ENCODE measurements at places on chromosomes 2 and 18.

- no peak for DNase-seq
- H3K36me3 ChIP-seq: no peaks in the 10 kb centered on the region
- H3K27ac ChIP-seq: no peak overlapping the region
- H3K27me3 ChIP-seq: no peaks in the 10 kb centered on the region
- H3K4me3 ChIP-seq: no peak overlapping the region
- H3K4me1 ChIP-seq: no peaks in the 10 kb centered on the region
Measured at GRCh38 chr2:229003256-229003655, 267.8 kb downstream of the PID1 start.

GRCh38 chr2:57941816-57942215 is 104.8 kb upstream of the VRK2 start:
- H3K27ac ChIP-seq: no peak overlapping the region
- no peak overlapping the region for H3K4me3 ChIP-seq
- no peaks in the 10 kb centered on the region for H3K36me3 ChIP-seq
- no peaks in the 10 kb centered on the region for H3K4me1 ChIP-seq
- H3K27me3 ChIP-seq: no peaks in the 10 kb centered on the region

- H3K4me3 ChIP-seq: no peak overlapping the region
- H3K27ac ChIP-seq: no peak overlapping the region
- no peak for DNase-seq
- H3K4me1 ChIP-seq: no peaks in the 10 kb centered on the region
Measured at GRCh38 chr2:186653511-186653910, 40.3 kb upstream of the FAM171B start.

DNA sequence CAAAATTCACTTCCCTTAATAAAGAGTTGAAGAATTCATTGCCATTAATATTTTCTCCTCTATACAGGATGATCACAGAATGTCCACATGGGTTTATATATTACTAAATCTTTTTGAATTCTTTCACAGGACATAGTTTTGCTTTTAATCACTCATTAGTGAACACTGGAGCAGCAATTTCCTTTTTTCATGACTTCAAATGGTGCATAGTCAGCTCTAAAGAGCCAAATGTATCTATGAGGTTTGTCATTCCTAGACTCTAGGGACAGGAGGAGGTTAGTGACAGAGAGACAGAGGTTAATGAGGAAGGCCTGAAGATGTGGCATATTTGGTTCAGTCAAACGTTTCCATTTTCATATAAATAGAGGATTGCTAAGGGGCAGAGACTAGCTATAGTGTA is 111.8 kb downstream of the FSHR start:
- H3K4me1 ChIP-seq: peaks cover 6% of the 10 kb centered on the region
- no peak for DNase-seq
- H3K4me3 ChIP-seq: no peak overlapping the region
- no peaks in the 10 kb centered on the region for H3K36me3 ChIP-seq

DNA sequence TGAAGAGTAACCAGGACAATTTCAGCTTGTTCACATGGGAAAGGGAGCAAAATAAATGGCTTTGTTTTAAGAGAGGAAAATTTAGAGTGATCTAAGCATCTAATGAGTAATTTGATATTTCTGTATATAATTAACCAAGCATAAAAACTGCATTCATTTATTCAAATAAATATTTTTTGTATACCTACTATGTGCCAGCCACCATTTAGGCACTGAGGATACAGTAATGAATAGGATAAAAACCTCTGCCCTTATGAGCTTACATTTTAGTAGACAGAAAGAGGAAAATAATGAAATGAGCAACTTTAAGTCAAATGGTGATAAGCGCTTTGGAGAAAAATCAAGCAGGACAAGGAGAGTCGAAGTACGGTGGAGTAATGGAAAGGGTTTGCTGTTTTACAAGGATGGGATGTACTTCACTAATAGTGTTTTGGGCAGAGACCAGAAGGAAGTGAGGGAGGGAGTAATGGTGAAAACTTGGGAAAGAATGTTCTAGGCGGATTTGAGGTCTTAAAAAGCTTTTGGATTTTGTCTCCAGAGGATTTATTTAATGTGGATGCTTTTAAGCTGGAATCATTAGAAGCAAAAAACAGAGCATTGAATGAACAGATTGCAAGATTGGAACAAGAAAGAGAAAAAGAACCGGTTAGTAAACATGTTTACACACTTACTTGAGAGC is 17.4 kb downstream of the NDC80 start:
- H3K27me3 ChIP-seq: peaks cover 1% of the 10 kb centered on the region
- H3K27ac ChIP-seq: no peak overlapping the region
- H3K36me3 ChIP-seq: peaks cover 31% of the 10 kb centered on the region
- H3K4me3 ChIP-seq: no peak overlapping the region
- no peaks in the 10 kb centered on the region for H3K4me1 ChIP-seq

GRCh38 chr2:127609031-127609751 is 36.8 kb upstream of the GPR17 start:
- H3K4me3 ChIP-seq: no peak overlapping the region
- no peaks in the 10 kb centered on the region for H3K27me3 ChIP-seq
- H3K4me1 ChIP-seq: no peaks in the 10 kb centered on the region
- H3K27ac ChIP-seq: no peak overlapping the region
- H3K36me3 ChIP-seq: no peaks in the 10 kb centered on the region
- DNase-seq: no peak

GRCh38 chr2:212958757-212959295 is 192.6 kb downstream of the IKZF2 start:
- no peak overlapping the region for H3K4me3 ChIP-seq
- no peaks in the 10 kb centered on the region for H3K27me3 ChIP-seq
- no peak overlapping the region for H3K27ac ChIP-seq
- no peak for DNase-seq
- H3K4me1 ChIP-seq: no peaks in the 10 kb centered on the region
- H3K36me3 ChIP-seq: no peaks in the 10 kb centered on the region

GRCh38 chr2:130954873-130955272 is 118.2 kb downstream of the ARHGEF4 start:
- H3K27me3 ChIP-seq: no peaks in the 10 kb centered on the region
- DNase-seq: no peak
- no peak overlapping the region for H3K4me3 ChIP-seq
- no peaks in the 10 kb centered on the region for H3K4me1 ChIP-seq
- H3K36me3 ChIP-seq: no peaks in the 10 kb centered on the region
- H3K27ac ChIP-seq: no peak overlapping the region

GRCh38 chr2:219452361-219453317 is 18.0 kb downstream of the SPEG start:
- no peaks in the 10 kb centered on the region for H3K36me3 ChIP-seq
- no peak overlapping the region for H3K27ac ChIP-seq
- DNase-seq: no peak
- H3K27me3 ChIP-seq: peaks cover 7% of the 10 kb centered on the region
- H3K4me3 ChIP-seq: no peak overlapping the region
- H3K4me1 ChIP-seq: peaks cover 6% of the 10 kb centered on the region

- no peak for DNase-seq
Measured at GRCh38 chr2:113174376-113174750, 592 bp downstream of the PSD4 start.

DNA sequence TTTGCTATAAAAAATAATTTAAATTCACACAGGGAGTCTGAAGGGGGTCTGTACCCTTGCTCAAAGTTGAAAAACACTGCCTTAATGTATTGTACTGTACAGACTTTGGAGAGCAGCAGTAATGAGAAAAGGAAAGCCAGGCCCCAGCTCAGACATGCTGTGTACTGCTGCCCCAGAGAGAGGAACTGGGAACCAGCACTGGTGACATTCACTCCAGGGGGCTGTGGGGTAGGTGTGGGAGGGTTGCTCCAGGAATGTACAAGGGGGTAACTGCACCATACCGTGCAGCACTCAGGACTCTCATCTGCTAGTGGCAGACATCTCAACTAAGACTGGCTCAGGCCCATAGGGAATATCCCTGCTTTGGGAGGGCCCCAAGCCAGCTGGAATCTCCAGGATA is 146.0 kb upstream of the RMP24 start:
- peak overlapping the region; percentile 83 for H3K27ac ChIP-seq
- peaks cover 29% of the 10 kb centered on the region for H3K4me1 ChIP-seq
- no peak overlapping the region for H3K4me3 ChIP-seq
- no peaks in the 10 kb centered on the region for H3K27me3 ChIP-seq

- no peak for DNase-seq
- 0 out of 2 replicates have a peak, but pooled peaks cover 3% of the 10 kb centered on the region for H3K4me1 ChIP-seq
- no peak overlapping the region for H3K4me3 ChIP-seq
Measured at GRCh38 chr2:195410074-195410671, 246.9 kb upstream of the SLC39A10 start.

- DNase-seq: no peak
- no peaks in the 10 kb centered on the region for H3K4me1 ChIP-seq
- H3K4me3 ChIP-seq: no peak overlapping the region
- H3K27ac ChIP-seq: no peak overlapping the region
Measured at GRCh38 chr2:198312596-198313483, 508.4 kb downstream of the PLCL1 start.

DNA sequence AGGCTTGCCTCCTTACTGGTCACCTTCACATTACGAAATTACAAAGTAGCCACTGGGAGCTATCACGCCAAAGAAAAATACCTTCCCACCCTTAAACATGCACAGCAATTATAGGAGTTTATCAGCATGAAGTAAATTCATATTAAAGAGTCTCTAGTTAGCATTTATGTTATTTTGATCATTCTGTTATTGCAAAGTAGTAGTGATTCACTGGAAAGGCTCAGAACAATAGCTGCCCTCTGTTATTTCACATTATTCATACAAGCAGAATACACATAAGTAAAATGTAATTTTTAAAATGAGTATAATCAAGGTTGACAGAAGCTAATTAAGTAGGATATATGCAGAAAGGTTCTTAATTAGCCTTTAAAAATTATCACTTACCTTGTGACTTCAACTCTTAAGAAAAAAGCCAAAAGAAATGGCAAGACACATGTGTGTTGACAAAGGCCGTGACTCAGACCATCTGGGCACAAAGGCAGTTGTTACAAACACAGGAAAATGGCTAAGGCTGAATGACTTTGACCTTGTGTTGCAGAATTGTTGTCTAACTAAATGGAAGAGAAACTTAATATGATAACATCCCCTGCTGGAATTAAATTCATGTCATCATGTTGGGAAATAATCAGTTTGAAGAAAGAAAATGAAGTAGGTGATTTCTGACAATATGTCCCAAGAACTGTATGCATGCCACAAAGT is 108.3 kb downstream of the ARL6IP6 start:
- no peak for DNase-seq
- no peak overlapping the region for H3K27ac ChIP-seq
- no peaks in the 10 kb centered on the region for H3K27me3 ChIP-seq
- peaks cover 3% of the 10 kb centered on the region for H3K4me1 ChIP-seq
- no peaks in the 10 kb centered on the region for H3K36me3 ChIP-seq
- no peak overlapping the region for H3K4me3 ChIP-seq

- H3K4me1 ChIP-seq: no peaks in the 10 kb centered on the region
- no peak overlapping the region for H3K27ac ChIP-seq
Measured at GRCh38 chr2:217314021-217314460, 454.2 kb upstream of the TNP1 start.

DNA sequence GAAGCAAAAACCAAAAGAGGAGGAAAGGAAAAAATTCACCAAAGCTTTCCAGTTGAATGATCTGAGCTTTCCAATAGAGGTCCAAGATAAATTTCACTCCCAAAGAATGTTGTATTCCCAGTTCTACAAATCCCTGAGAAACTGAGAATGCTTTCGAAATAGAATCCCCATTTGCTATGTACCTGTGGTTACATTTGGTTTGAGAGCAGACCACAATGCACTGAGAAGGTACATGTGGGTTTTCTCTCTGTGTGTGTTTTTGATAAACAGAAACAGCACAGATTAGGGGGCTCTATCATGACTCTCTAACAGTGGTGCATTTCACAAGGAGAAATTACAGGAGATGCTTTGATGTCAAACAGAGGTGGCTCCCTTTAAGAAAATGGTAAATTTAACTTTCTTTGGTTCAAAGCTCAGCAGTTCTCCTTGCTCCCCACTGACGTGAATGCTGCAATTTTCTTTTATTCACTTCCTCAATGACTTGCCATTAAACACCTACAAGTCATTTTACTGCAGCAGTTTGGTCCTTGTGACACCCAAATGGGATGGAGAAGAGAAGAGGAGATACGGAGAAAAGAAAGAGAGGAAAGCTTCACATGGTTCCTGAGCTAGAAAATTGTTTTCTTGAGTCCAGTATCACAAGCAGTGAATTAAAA is 108.7 kb downstream of the EPHA4 start:
- H3K36me3 ChIP-seq: no peaks in the 10 kb centered on the region
- no peak for DNase-seq
- peaks cover 7% of the 10 kb centered on the region for H3K27me3 ChIP-seq
- H3K27ac ChIP-seq: no peak overlapping the region

DNA sequence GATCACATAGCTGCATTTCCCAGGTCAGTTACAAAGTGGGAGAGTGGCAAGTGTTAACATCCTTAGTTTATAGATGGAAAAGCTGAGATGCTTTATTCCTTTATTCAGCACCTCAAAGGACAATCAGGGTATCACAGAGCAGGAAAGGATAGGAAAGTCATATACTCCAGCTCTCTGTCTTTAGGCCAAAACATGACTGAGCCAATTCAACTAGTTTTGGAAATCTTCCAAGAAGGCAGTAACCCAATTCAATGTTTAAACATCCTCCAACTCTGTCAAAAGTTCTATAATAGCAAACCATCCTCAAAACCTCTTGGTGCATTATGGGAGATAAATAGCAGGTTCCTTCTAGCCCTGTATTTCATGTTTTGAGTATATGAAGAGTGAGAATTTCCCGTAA is 25.2 kb downstream of the CASP8 start:
- no peaks in the 10 kb centered on the region for H3K4me1 ChIP-seq
- no peaks in the 10 kb centered on the region for H3K36me3 ChIP-seq
- H3K4me3 ChIP-seq: no peak overlapping the region
- H3K27ac ChIP-seq: no peak overlapping the region
- no peaks in the 10 kb centered on the region for H3K27me3 ChIP-seq

DNA sequence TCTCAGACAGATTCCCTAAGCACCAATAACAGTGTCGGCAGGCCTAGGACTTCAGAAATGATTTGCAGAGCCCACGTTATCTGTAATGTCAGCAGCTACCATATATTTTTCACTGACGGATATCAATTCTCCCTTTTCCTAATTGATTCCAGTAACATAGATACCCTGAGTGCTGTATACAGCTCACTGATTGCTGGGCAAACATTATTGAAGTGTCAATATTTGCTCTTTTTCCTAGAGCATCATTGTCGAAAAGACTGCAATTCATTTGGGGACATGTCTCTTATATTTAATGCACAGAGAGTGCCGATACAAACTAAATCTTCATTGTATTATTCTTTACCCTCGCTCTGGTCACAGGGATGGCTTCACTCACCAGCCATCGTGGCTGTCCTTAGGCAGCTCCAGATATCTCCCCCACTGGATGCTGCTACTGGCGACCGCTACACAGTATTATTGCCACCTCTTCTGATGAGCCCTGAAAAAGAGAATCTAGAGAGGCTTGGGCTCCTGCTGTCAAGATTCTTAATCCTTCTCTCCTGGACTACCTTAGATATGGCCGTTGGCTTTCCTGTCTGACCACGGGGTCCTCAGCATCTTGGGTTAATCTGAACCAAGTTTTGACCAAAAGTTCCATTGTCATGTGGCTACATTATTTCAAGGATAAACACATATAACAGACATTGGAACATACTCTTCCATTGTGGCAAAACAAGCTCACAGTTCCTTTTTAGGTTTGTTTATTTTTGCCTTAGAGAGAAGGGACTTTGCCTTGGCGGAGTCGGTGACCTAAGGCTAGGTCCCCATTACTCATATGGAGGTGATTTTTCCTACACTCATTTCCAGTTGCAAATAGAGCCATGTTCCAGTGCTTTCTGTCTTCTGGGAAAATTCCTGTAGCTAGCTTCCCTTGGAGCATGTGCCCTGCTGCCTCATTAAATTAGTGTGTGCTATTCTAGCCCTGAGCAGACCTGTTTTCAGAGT is 105.4 kb downstream of the CPO start:
- H3K36me3 ChIP-seq: no peaks in the 10 kb centered on the region
- no peak for DNase-seq
- H3K27ac ChIP-seq: no peak overlapping the region
- H3K27me3 ChIP-seq: no peaks in the 10 kb centered on the region
- peaks cover 11% of the 10 kb centered on the region for H3K4me1 ChIP-seq

GRCh38 chr2:98804736-98805135 is 73.8 kb upstream of the MGAT4A start:
- H3K27ac ChIP-seq: no peak overlapping the region
- H3K27me3 ChIP-seq: no peaks in the 10 kb centered on the region
- no peak for DNase-seq
- H3K4me3 ChIP-seq: no peak overlapping the region
